Activated CD8-positive, alpha-beta memory T cell treated with anti-CD3 and anti-CD28 coated beads, Interleukin-2, amount 10 ng/mL, durations not matched to agents 7 days and 5 days (primary cell): ENCODE measurements at places on chromosomes 11 and 22. TPM values are rescaled to one million over a fixed set of nuclear protein-coding genes. Genes with fewer than 3 reads are reported as not detected.

CRYAB gene
- not detected for total RNA-seq

TTC28 gene
- total RNA-seq: 3.6 TPM

LRRC75B gene
- total RNA-seq: 1.6 TPM

CFAP300 gene
- total RNA-seq: not detected

TRIM29 gene
- not detected for total RNA-seq

DEPDC7 gene
- total RNA-seq: 2.3 TPM

HORMAD2 gene
- total RNA-seq: not detected

CD44 gene
- 294 TPM for total RNA-seq

BIK gene
- total RNA-seq: 1.5 TPM

KCNQ1 gene
- total RNA-seq: 4.3 TPM

PMM1 gene
- 50.0 TPM for total RNA-seq

CRYBB3 gene
- not detected for total RNA-seq

LTO1 gene
- 24.0 TPM for total RNA-seq

ARFIP2 gene
- 33.5 TPM for total RNA-seq

SCARF2 gene
- 1.1 TPM for total RNA-seq

NRGN gene
- 6.6 TPM for total RNA-seq

L3MBTL2 gene
- 36.6 TPM for total RNA-seq

MS4A12 gene
- not detected for total RNA-seq

GAS2L1 gene
- total RNA-seq: 16.9 TPM

GGT5 gene
- total RNA-seq: 0.40 TPM

MTMR3 gene
- total RNA-seq: 26.4 TPM

CRACR2B gene
- 14.1 TPM for total RNA-seq

SPTBN2 gene
- total RNA-seq: 0.52 TPM

CARD10 gene
- 0.16 TPM for total RNA-seq

ARHGEF17 gene
- not detected for total RNA-seq

TRIM22 gene
- total RNA-seq: 139 TPM

CHRDL2 gene
- not detected for total RNA-seq

MAJIN gene
- not detected for total RNA-seq

OR5B21 gene
- total RNA-seq: 0.96 TPM

OR4A16 gene
- not detected for total RNA-seq

OR51I1 gene
- not detected for total RNA-seq

FBLN1 gene
- total RNA-seq: 0.42 TPM

MMP13 gene
- total RNA-seq: not detected

PSMA1 gene
- total RNA-seq: 268 TPM

APOBEC3H gene
- total RNA-seq: 67.0 TPM

APOA5 gene
- total RNA-seq: not detected

OR52N4 gene
- total RNA-seq: 0.23 TPM

FXYD2 gene
- total RNA-seq: 19.0 TPM

CLDN5 gene
- not detected for total RNA-seq

DRICH1 gene
- total RNA-seq: 0.23 TPM

SLCO2B1 gene
- not detected for total RNA-seq

KRTAP5-8 gene
- not detected for total RNA-seq
